ENCODE measurements at places on chromosomes 16 and 17.
A peak's percentile ranks its signal among the peaks of the same experiment; 100 is the strongest.

DNA sequence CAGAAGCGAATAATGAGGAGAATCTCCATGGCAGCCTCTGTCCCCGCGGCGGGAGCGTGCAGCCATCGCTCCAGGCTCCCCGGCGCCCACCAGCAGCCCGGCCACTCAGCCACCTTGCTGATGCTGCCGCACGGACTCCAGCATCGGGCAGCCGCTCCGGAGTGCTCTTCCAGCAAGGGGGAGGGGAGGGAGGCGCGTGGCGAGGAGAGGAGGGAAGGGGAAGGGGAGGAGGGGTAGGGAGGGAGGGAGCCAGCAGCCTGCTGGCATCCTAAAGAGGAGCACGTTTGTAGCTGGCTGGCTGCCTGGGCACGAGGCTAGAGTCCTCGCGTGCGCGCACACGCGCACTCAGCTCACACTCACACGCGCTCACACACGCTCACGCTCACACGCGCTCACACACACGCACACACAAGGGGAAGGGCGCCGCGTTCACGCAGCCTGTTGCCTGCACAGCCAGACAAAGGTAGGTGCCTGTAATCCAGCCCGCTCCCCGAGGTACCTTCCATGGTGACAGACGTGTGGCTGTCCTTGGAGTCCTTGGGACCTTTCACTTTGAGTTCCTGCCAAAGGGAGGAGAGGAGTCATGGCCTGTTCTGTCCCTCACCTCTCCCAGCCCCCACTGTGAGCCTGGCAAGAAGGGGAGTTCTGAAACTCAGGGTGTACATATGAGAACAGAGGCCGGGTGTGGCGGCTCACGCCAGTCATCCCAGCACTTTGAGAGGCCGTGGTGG lies 82.1 kb downstream of the TIMM22 start:
- no peak for DNase-seq

- peak; percentile 47 for DNase-seq
These were observed 153.7 kb downstream of the CYB561 start for GRCh38 chr17:63292421-63292820.

DNA sequence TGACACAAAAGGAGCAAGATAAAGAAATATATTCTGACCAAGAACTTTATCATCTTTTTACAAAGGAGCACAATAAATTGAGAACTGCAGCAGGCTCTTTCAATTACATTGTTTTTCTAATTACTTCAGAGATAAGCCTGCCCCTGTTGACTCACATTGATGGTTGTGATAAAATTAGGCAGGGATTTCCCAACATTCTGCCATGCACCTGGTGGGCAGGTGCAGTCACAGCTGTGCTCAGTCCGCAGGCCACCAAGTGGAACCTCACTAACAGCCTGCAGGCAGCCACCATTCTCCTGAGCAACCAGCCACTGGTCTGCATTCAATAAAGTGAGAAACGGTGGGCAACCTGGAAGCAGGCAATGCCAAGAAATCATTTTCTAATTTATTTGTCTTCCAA lies 5.1 kb downstream of the FANCA start:
- DNase-seq = no peak

DNA sequence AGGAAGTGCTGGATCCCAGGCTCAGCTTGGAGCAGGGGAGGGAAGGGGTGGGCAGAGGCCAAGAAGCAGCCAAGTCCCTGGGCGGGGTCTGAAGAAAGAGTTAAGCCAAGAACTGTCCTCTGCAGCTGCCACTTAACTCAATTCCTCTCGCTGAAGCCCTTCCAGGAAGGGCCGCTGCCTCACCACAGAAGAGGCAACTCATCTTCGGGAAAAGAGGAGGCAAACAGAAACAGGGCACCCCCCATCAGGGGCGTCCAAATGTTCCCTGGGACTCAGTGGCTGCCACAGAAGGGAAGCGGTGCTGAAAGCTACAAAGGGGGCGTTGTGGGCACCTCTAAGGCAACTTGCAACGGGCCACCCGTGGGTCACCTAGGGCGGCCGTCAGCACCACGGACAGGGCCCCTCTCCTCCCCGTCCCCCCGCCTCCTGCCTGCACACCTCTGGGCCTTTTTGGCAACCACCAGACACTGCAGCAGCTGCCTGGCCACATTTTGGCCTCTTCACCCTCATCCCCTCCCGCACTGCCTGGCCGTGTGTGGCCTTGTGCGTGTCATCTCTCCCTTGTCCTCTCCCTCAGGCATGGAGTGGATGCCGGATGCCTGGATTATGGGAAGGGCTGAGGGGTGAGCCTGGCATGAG lies 2.5 kb downstream of the TLCD3B start:
- DNase-seq = no peak

DNA sequence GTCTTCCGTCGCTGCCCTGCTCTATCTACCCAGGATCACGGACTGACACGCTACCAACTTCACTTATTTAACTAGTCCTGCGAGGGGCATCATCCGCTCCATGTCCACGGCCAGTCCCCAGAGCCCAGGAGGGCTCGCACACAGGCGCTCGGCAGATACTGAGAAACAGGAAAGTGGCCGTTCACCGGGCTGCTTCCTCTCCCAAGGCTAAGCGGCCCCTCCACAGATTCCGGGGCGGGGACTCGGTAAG lies 388 bp downstream of the OXLD1 start:
- no peak for DNase-seq

- DNase-seq = no peak
These were observed 7.9 kb downstream of the NAT9 start for GRCh38 chr17:74768069-74768762.

GRCh38 chr17:34511265-34511664 lies 68.1 kb upstream of the TMEM132E start:
- no peak for DNase-seq

GRCh38 chr16:73036074-73036826 lies 11.7 kb downstream of the ZFHX3 start:
- no peak for DNase-seq

DNA sequence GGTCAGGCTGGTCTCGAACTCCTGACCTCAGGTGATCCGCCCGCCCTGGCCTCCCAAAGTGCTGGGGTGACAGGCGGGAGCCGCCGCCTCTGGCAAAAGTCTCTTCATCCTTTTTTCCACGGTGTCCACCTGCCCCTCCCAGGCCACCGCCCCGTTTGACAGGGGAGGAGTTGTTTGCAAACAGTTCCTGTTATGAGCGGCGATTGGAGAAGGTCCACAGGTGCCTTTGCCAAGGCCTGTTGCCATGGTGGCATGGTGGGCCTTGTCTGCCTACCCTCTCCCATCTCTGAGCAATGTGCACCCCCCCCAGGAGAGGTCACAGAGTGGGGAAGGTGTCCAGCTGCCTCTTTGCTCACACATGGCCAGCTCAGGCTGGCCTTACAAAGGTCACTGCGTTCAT lies 16.0 kb upstream of the RAP1GAP2 start:
- no peak for DNase-seq

DNA sequence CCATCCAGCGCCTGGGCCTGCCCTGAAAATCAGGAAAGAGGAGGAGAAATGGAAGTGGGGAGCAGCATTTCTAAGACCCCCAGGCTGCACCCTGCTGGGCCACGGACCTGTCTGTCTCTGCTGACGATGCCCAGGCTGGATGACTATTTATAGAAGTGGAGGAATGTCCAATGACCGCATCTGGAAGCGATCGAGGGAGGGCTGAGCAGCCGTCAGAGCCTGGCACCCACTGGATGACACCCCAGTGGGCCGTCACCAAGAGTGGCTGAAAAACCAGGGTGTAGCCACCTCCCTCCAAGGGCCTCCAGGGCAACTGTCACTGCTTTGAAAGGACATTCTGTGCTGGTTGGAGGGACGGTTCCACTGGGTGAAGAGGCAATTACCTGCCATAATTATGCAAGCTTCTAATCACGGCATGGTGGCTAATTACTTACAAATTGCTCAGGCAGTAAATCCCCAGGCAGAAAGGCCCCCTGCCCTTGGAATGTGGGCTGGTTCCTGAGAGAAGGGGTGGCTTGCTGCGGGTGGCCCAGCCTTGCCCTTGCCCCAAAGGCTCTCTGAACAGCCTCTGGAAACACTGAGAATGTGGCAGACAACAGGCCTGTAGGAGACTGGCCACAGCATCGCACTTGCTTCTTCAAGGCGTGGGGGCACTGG lies 332.1 kb downstream of the C16orf95 start:
- no peak for DNase-seq

- no peak for DNase-seq
These were observed 49.4 kb downstream of the SLC39A11 start for GRCh38 chr17:73042809-73043685.

GRCh38 chr17:1095090-1095852 lies 84.5 kb downstream of the ABR start:
- no peak for DNase-seq

DNA sequence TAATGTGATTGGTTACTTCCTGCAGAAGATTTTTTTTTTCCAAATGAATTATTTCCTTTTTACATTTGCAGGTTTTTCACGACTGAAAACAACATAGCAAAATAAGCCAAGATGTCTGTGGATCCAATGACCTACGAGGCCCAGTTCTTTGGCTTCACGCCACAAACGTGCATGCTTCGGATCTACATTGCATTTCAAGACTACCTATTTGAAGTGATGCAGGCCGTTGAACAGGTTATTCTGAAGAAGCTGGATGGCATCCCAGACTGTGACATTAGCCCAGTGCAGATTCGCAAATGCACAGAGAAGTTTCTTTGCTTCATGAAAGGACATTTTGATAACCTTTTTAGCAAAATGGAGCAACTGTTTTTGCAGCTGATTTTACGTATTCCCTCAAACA lies 2.4 kb downstream of the MIS12 start:
- DNase-seq = no peak

DNA sequence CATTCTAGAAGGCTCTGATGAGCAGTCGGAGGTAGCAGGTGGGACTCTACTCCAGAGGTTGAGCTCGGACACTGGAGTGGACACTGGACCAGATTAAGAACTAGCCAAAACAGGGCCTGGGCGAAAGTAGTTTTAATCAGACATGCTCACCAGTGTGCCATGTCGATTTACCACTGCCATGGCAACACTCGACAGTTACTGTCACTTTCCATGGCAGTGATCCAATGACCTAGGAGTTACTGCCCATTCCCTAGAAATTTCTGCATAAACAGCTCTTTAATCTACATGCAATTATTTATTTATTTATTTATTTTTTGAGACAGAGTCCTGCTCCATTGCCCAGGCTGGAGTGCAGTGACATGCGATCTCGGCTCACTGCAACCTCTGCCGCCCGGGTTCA lies 7.2 kb upstream of the METTL9 start:
- DNase-seq = no peak

DNA sequence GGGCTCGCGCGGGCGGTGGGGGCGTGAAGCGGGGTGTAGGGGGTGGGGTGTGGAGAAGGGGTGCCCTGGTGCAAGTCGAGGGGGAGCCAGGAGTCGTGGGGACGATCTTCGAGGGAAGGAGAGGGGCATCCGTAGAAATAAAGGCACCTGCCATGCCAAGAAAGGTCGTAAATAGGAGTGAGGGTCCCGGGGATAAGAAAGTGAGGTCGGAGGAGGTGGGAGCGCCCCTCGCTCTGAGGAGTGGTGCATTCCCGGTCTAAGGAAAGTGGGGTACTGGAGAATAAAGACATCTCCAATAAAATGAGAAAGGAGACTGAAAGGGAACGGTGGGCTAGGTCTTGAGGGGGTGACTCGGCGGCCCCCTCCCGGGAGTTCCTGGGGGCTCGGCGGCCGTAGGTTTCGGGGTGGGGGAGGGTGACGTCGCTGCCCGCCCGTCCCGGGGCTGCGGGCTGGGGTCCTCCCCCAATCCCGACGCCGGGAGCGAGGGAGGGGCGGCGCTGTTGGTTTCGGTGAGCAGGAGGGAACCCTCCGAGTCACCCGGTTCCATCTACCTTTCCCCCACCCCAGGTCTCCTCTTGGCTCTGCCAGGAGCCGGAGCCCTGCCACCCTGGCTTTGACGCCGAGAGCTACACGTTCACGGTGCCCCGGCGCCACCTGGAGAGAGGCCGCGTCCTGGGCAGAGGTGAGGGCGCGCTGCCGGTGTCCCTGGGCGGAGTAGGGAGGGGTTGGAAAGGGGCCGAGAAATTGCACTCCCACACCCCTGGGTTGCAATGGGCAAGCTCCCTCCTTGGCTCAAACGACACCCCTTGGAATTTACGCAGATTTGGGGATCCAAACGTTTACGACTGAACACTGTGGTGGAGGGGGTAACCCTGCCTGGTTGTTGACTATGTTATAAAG lies 888 bp downstream of the CDH1 start:
- peak; percentile 57 for DNase-seq

DNA sequence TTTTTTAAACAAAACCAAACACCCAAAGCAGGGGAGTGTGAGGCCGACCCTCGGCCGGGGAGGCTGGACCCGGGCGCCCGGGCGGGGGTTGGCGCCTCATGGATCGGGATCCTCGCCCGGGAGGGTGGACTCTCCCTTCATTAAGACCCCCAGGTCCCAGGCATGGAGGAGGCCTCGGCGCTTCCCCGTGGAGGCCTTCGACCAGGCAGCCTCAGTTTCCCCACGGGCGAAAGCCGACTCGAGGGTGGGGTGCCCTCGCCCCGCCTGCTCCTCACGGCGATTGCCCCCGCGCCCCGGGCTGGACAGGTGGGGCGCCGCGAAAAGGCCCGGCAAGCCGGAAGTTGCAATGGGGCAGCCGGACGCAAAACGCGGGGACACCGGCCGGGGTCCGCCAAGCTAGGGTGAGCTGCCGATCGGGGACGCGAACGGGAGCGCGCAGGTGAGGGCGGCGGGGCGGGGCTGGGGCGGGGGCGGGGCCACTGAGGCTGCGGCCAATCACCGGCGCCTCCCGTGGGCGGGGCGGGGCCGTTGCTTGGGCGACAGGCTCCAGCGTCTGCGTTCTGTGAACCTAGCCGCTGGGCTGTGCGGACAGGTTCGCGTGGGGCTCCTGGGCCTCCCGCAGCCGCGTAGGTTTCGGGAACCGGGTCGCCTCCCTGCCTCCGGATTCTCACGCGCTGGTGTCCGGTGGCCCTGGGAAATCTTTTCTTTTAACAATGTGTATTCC lies 6.0 kb upstream of the ZNF205 start:
- DNase-seq = peak; percentile 89

DNA sequence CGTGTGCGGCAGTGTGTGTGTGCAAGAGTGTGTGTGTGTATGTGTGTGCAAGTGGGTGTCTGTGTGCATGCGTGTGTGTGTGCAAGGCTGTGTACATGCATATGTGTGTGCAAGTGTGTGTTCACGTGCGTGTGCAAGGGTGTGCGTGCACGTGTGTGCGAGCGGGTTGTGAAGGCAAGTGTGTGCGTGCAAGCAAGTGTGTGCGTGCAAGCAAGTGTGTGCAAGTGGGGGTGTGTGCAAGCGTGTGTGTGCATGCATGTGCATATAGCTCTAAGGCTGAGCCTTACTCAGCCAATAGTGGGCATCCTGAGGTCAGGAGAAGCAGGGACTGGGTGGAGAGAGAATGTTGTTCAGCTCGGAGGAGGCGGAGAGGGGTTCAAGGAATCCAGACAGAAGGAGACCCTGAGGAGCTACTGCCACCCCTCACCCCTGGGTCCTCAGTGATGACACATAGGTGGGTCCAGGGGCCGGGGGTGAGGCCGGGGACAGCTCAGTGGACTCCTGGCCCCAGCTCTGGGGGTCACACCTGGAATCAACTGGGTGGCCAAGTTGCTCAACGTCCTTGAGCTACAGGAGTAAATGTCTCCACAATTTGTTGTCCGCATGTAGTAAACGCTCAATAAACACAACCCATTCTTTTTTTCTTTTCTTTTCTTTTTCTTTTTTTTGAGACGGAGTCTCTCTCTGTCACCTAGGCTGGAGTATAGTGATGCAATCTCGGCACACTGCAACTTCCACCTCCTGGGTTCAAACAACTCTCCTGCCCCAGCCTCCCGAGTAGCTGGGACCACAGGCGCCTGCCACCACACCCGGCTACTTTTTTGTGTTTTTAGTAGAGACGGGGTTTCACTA lies 1.8 kb downstream of the PRR29 start:
- no peak for DNase-seq

GRCh38 chr17:28960256-28961061 lies 9.1 kb upstream of the PHF12 start:
- no peak for DNase-seq
